ENCODE measurements at places on chromosomes 2 and 18.
A peak's percentile ranks its signal among the peaks of the same experiment; 100 is the strongest.

- no peak for DNase-seq
These were observed 18.4 kb upstream of the MAL start for GRCh38 chr2:95007031-95007609.

- DNase-seq = no peak
These were observed 139.6 kb upstream of the ITGA6 start for GRCh38 chr2:172287605-172288315.

DNA sequence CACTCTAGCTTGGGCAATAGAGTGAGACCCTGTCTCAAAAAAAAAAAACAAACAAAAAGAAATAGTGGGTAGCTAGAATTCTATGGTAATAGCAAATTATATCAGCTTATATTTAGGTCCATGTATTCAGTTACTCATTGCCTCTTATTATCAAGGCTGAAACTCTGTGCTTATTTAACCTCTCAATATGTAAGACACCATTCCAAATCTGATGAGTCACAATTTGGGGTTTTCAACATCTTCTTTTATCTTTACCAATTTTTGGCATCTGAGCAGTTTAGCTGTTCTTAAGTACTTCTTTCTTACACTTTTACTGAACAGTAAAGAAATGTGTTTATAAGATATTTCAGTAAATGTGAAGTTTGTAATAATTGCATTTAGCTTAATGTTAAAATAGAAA is 69.3 kb downstream of the TTC27 start:
- DNase-seq = no peak

- DNase-seq = peak; percentile 42
These were observed 104.3 kb downstream of the PLB1 start for GRCh38 chr2:28600181-28600580.

DNA sequence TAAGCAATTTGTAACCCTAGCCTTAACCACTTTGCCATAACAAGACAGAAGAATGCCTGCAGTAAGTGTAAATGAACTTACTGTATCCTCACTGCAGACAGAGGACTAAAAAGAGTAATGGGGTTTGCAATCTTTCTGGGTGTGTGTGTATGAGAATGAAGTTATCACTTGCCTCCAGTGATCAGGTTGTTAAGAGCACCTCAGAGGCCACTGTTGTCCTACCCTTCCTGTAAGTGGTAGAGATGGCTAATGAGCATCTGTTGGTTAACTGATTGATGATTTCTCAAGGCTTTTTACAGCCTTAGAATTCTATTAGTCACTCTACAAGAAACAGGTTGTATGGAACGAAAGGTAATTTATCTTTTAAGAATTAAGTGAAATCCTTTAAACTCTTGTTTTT is 27.6 kb upstream of the GTF2A1L start:
- DNase-seq = no peak

GRCh38 chr2:64362562-64363026 is 91.4 kb upstream of the LGALSL start:
- no peak for DNase-seq

DNA sequence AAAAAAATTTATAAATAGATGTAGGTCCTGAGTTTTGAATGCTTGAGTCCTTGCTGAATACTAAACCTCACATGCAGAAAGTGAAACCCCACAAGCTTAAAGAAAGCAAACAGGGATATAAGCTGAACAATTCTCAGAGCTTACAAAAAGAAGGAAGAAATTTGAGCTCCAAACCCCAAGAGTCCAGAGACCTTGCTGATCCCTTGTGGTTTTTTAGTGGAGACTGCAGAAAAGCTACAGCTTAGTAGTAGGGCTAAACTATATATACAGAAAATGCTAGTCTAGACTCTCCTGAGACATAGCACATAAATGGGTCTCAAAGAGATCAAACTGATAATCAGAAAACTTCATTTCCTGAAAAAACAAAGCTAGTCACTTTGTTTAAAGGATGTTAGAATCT is 1548.1 kb upstream of the ZEB2 start:
- DNase-seq = no peak

DNA sequence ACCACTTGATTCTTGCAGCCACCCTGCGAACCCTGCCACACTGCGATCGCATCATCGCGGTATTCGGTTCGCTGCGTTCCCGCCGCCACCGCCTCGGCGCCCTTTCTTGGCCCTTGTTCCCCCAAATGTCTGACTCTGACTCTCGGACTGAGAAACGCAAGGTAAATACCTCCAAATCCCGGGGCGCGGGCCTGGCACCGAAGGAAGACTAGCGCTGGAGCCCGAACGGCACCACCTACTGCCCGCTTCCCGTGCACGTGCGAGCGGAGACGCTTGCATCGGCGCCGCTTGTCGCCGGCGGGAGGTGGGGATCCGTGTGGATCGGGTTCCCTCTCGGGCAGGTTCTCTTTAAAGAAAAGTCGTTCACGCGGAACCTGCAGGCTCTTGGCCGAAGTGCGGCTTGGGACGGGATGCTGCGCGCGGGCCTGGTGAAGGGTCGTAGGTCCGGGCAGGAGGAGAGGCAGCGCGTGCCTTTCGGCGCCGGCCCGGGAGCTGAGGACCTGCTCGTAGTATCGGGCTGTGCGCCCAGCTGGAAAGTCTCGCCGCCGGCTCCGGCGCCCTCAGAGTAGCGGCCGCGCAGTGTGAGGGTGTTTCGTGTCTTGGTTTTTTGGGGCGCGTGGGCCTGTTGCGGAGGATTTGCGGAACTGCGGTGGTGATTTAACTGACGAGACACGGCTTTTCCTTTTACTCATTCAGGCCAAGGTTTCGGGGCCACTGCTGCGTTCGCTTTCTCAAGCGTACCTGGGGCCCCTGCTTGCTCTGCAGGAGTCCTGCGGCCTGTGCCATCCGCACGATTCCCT is 514 bp downstream of the BCL2L11 start:
- peak; percentile 74 for DNase-seq

GRCh38 chr2:147331790-147332419 is 512.9 kb upstream of the ACVR2A start:
- DNase-seq = no peak

GRCh38 chr2:24456599-24457556 is 34.2 kb upstream of the NCOA1 start:
- DNase-seq = peak; percentile 24

- DNase-seq = no peak
These were observed 6.0 kb downstream of the ENOSF1 start for GRCh38 chr18:706405-706804.

DNA sequence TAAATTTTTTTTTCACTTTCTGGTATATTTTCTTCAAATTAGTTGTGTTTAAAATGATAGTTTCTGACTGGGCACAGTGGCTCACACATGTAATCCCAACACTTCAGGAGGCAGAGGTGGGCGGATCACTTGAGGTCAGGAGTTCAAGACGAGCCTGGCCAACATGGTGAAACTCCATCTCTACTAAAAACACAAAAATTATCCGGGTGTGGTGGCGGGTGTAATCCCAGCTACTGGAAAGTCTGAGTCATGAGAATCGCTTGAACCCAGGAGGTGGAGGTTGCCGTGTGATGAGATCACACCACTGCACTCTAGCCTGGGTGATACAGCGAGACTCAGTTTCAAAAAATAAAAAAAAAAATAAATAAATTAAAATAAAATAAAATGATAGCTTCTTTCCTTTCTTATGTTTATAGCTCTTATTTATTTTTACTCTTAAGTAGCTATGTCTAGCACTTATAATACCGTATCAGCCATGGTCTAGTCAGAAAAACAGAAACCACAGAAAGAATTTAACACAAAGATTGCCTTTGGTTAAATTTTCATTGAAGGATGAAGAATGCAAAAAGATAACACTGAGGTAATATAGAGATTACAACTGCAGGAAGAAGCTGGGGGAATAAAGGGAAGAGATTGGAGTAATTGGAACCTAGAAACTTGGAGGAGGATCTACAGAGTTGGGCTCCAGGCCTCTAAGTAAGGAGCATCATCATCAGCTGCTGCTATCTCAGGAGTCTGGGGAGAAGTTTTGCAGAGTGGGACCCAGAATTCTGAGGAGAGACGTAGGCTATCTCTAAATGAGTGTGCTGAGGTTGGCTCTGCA is 54.7 kb upstream of the MBOAT2 start:
- DNase-seq = no peak

GRCh38 chr2:219291394-219291793 is 12.2 kb downstream of the DNAJB2 start:
- DNase-seq = no peak

DNA sequence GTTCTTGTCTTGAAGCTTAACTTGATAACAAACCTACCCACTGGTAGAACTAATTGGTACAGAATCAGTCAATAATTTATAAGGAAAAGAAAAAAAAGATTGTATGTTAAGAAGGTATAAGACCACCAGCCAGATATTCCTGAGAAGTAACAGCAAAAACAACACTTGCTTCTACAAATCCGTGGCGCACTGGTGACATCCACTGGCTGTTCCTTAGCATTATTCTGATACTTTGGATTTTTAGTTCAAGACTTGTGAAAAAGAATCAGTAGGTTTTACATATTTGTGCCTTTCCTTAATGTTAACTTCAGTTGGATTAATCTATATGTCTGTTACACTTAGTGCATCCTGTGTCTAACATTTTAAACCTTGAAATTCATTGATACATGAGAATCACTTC is 141.8 kb downstream of the GRB14 start:
- no peak for DNase-seq

DNA sequence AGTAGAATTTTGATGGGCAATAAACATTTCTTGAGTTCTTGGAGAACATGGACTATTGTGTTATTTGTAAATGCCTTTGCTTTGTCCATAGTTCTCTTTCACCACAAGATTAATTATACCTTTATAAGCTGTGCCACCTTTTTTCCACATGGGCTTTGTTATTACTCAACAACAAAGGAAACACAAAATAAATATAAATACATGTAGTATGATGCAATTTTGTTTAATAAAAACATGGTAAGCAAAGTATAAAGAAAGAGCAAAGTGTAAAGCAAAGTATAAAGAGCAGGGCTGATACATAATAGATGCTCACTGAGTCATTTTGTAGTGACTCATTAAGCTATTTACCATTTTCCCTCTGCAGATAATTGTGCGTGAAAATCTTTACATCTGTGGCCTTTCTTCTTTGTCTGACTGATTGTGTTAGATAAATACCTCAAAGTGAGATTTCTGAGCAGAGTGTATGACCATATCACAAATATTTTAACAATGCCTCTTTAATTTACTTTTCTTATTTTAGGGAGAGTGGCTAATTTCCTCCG is 80.9 kb downstream of the CERS6 start:
- DNase-seq = no peak

DNA sequence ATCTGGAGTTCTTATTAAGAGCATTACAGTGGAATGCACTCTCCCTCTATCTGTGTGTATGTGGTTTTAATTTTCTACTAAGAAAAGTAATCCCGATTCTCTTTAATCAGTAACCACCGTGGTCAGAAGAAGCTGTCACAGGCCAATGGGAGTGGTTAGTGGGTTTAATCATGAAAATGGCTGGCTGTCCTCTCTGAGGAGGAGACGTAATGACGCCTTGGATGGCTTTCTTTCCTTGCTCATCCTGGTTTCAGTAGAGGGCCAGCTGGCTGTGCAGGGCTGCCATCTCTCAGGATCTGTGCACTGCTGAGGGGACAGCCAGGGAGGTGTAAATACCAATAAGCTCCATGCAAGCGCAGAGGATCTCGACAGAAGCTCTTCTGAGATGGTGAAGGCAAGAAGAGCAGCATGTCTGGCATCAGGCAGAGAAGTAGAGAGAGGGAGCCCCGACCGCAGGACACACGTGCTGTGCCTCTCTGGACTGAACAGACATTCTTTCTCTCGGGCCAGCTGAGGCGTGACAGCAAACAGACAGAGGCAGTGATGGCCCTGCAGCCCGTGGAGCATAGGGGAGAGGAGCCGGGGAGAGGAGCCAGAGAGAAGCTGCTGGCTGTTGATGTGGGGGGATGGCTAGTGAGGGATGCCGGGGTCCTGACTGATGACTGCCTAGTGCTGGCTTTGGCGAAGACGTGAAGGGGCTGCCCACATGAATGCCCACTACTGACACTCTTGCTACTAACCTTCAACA is 65.1 kb upstream of the DAPL1 start:
- no peak for DNase-seq

DNA sequence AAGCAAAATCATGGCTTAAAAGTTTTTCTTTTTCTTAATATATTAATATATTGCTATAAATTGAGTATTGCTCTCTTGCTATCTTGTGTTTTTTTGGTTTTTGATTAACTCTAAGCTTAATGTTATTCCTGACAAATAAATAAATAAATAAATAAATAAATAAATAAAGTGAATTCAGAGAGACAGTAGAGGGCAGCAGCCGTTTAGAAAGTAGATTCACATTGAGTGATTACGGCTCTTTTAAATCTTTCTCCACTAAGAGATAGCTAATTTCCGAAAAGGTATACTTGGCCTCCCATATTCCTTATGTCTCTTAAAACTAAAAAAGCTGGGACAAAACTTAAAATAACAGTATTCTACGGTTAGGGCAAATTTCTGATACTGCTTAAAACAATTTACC is 34.3 kb downstream of the MSH2 start:
- DNase-seq = no peak

DNA sequence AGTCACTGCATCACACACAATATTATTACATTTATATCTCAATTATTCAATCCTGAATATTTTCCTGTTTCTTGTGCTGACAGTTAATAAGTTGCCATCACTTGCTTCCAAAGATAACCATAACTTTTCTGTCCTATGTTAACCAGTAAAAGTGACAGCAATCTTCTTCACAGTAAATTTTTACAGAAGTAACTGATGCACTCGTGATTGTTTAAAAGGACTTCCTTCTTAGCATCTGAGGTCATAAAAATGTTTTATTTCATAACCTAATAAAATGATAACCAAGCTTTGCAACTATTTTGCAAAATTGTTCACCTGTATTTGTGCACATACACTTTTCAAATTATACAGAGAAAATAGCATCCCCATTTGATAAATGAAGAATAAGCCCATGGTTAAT is 20.6 kb upstream of the ANKRD62 start:
- DNase-seq = no peak

DNA sequence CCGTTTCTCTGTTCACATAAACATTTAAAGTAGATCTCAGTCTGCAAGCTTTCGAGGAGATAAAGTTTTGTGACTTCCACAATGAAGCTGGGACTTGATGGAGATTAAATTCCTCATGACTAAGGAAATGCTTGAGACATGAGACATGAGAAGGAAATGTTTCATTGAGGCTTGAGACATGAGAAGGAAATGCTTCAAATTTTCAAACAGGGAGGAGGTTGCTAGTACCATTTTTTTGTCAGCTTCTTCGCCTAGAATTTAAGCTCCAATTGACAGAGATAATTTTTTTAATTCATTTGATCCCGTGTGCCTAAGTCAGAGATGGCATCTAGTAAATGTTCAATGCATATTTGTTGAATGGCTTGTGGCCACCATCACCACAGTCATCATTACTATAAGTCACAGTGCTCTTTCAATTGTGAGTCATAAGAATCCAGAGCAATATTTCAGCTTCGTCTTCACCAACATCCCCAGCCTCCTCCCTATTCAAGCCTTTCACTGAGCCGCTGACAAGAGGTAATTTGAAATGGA is 543 bp upstream of the MARCHF4 start:
- DNase-seq = no peak

DNA sequence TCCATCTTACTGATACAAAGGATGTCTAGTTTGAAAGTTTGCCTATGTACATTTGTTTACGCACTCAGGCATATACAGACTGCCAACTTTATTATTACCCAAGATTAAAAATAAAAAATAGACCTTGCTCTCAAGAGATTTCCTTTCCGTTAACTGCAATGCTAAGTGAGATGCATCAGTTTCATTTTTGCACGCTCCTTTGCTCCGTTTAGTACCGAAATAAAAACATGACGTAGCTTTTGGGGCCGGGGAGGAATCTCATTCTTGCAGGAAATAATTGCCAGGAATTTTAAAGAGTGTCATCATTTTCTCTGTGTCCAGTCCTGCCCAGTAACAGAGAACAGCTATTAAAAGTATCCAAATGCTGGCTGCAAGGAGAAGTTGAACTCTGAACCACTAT is 169.5 kb downstream of the SLC8A1 start:
- no peak for DNase-seq
